ENCODE measurements at places on chromosomes 7 and 10. TPM values are rescaled to one million over a fixed set of nuclear protein-coding genes. Genes with fewer than 3 reads are reported as not detected.

The PCLO gene
- total RNA-seq, result 0.65 TPM

The MMP21 gene
- total RNA-seq, result not detected

The GALNT11 gene
- 27.6 TPM for total RNA-seq

The KAZALD1 gene
- 2.9 TPM for total RNA-seq

- no peak for DNase-seq
These were observed 181.6 kb downstream of the PTPN20 start for GRCh38 chr10:47092831-47093230.

GRCh38 chr10:86905429-86905828 is 52.0 kb downstream of the MMRN2 start:
- no peak for DNase-seq

DNA sequence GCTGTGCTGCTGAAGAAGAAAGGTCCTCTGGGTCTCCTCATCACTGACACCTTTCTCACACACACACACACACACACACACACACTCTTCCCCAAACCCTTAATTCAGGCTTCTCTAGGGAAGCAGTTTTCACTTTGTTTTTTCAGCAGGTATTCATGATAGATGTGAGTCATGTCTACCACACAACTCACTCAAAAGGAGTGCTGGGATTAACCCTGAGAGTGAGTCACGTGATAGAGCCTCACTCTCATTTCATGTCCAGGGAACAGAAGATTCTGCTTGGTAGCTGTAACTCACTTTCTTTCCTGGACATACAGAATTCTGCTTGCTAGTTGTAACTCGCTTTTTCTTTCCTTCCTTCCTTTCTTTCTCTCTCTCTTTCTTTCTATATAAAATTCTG is 45.4 kb downstream of the VIM start:
- no peak for DNase-seq

DNA sequence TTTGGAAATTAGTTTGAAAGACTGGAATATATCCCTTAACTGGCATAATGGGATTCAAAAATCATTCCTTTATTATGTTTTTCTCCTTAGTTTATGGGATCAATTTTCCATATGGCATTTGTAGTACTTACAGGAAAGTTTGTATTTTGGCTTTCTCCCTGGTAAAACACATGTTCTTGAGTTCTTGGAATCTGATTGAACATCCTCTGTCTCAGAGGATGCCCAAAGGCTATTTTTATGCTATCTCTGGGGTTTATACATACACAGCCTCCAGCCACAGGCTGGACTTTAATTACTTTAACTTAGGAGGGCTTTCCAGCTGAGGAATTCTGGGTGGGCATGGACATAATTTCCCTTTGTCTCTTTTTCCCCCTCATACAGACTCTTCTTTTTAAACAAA is 236.4 kb downstream of the HGF start:
- DNase-seq, result no peak

All from endothelial cell of umbilical vein (primary cell).